ENCODE measurements at places on chromosomes 3 and 15. TPM values are rescaled to one million over a fixed set of nuclear protein-coding genes. Genes with fewer than 3 reads are reported as not detected.

Gene SKOR1
- 0.71 TPM for total RNA-seq

Gene ZNF385D
- total RNA-seq = not detected

Gene AADACL2
- total RNA-seq = not detected

Gene CD96
- 375 TPM for total RNA-seq

Gene TGFBR2
- total RNA-seq = 92.2 TPM

Gene SYNM
- 6.7 TPM for total RNA-seq

Gene LRRC57
- 24.5 TPM for total RNA-seq

Gene GOLGA6D
- total RNA-seq = not detected

- peaks cover 9% of the 10 kb centered on the region for H3K4me1 ChIP-seq
- no peak for DNase-seq
- H3K27ac ChIP-seq = no peak overlapping the region
- H3K27me3 ChIP-seq = no peaks in the 10 kb centered on the region
- peak overlapping the region; percentile 21 for H3K4me3 ChIP-seq
Observed at GRCh38 chr3:189570916-189571315, 60.3 kb upstream of the TP63 start.

- no peak overlapping the region for H3K27ac ChIP-seq
- H3K4me3 ChIP-seq = no peak overlapping the region
- DNase-seq = no peak
- peaks cover 3% of the 10 kb centered on the region for H3K36me3 ChIP-seq
- peaks cover 15% of the 10 kb centered on the region for H3K27me3 ChIP-seq
Observed at GRCh38 chr3:172746475-172746874, 4.1 kb upstream of the ECT2 start.

DNA sequence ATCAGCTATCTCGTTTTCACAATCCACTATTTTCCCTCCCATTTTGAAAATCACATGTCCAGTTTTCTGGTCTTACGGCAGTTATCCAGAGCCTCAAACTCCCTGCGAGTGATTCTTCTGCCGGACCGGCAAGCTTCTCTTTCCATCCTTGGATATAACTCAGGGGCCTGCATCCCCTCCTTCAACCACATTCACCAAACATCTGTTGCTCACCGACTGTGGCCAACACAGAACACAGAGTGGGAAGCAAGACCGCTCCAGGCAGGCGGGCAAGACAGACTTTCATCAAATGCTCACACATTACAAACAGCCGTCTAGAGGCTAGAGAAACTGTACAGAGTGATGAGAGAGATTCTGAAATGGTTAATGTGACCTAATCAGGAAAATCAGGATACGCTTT lies 7.6 kb upstream of the SLC12A8 start:
- no peak for DNase-seq
- peaks cover 3% of the 10 kb centered on the region for H3K36me3 ChIP-seq
- no peak overlapping the region for H3K27ac ChIP-seq
- H3K4me3 ChIP-seq = no peak overlapping the region

GRCh38 chr3:169103951-169104941 lies 559.3 kb downstream of the MECOM start:
- no peaks in the 10 kb centered on the region for H3K36me3 ChIP-seq
- H3K4me3 ChIP-seq = no peak overlapping the region
- no peak overlapping the region for H3K27ac ChIP-seq
- DNase-seq = no peak
- H3K4me1 ChIP-seq = no peaks in the 10 kb centered on the region

DNA sequence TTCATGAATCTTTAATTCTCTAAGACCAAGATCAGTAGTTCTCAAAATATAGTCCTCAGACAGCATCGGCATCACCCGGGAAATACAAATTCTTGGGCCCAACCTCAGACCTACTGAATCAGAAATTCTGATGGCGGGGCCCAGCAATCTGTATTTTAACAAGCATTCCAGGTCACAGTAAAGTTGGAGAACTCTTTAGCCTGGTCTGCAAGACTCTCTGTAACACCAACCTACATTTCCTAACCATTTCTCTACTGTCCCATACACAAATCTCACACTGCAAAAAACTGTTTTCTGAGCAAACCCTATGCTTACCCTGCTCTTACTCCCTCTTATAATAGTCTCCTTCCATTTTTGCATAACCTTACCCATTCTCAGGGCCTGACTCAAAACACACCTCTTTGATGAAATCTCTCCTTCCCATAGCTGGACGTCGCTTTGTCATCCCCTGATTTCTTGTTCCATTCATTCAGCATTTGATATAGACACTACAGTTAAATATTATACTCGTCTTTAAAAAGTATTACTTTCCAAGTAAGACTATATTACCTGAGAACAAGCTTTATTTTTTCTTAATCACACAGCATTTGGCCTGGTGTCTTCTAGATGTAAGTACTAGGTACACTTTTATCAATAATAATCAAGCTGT lies 83.3 kb upstream of the MYO5C start:
- H3K4me1 ChIP-seq = peaks cover 2% of the 10 kb centered on the region
- H3K27ac ChIP-seq = no peak overlapping the region
- H3K27me3 ChIP-seq = no peaks in the 10 kb centered on the region
- no peak for DNase-seq
- H3K4me3 ChIP-seq = no peak overlapping the region

- DNase-seq = no peak
- no peak overlapping the region for H3K27ac ChIP-seq
- no peaks in the 10 kb centered on the region for H3K36me3 ChIP-seq
- H3K4me3 ChIP-seq = no peak overlapping the region
- no peaks in the 10 kb centered on the region for H3K4me1 ChIP-seq
- no peaks in the 10 kb centered on the region for H3K27me3 ChIP-seq
Observed at GRCh38 chr3:63022114-63022513, 146.9 kb upstream of the CADPS start.

GRCh38 chr3:134404366-134404885 lies 30.2 kb upstream of the AMOTL2 start:
- no peak overlapping the region for H3K27ac ChIP-seq
- H3K27me3 ChIP-seq = peaks cover 63% of the 10 kb centered on the region
- no peak for DNase-seq
- no peaks in the 10 kb centered on the region for H3K36me3 ChIP-seq
- no peak overlapping the region for H3K4me3 ChIP-seq
- no peaks in the 10 kb centered on the region for H3K4me1 ChIP-seq

- peak overlapping the region; percentile 68 for H3K27ac ChIP-seq
- no peaks in the 10 kb centered on the region for H3K36me3 ChIP-seq
- DNase-seq = no peak
- H3K27me3 ChIP-seq = peaks cover 3% of the 10 kb centered on the region
Observed at GRCh38 chr15:66655511-66655910, 46.5 kb upstream of the SMAD6 start.

GRCh38 chr3:193822492-193823212 lies 229.6 kb downstream of the OPA1 start:
- no peak for DNase-seq
- no peaks in the 10 kb centered on the region for H3K4me1 ChIP-seq
- H3K36me3 ChIP-seq = no peaks in the 10 kb centered on the region

DNA sequence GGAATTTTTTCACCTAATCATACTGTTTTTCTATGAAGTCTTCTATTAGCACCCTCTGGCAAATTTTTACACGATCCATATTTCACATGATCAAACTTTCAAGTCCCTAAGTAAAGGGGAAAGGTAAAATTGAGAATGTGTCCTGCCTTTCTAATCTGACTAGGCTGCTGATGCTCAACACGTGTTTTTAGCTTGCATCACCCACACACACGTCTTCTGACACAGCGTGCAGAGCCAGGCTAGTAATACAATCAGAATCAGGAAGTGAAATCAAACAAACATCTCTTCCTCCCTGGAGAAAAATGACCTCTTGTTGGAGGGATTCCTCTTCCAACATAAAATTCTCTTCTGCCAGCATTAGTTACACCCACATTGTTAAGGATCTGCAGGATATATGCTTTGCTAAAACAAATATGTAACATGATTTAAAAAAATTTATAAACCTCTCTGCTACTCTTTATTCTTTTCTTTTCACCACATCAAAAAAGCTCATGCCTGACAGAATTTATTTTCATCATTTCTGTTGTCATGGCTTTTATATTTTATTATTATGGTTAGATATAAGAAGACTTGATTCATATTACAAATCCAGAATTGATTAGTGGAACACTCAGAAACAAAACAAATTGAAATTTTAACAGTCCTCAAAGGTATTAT lies 122.4 kb downstream of the RAP2B start:
- peak overlapping the region; percentile 15 for H3K4me3 ChIP-seq
- peak overlapping the region; percentile 75 for H3K27ac ChIP-seq
- DNase-seq = no peak
- peaks cover 22% of the 10 kb centered on the region for H3K4me1 ChIP-seq
- H3K36me3 ChIP-seq = no peaks in the 10 kb centered on the region
- no peaks in the 10 kb centered on the region for H3K27me3 ChIP-seq

DNA sequence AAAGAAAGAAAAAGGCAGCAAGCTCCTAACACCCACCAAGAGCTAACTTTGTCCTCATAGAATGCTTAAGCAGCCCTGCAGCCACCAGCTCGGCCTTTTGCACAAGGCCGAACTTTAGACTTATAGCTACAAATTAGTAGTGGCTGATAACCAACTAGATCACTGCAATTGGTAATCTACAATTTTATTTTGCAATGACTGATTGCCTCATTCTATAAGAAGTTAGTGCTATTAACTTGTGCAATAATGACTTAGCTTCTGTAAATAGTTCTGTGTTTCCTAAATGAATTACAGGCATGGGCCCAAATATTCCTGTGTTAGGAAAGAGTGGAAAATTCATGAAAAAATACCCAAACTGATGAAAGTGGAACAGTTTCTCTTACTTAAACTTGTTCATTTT lies 284.8 kb upstream of the CFAP20DC start:
- no peak overlapping the region for H3K27ac ChIP-seq
- no peaks in the 10 kb centered on the region for H3K27me3 ChIP-seq
- H3K36me3 ChIP-seq = no peaks in the 10 kb centered on the region
- DNase-seq = no peak

- no peaks in the 10 kb centered on the region for H3K36me3 ChIP-seq
- no peak for DNase-seq
- H3K4me3 ChIP-seq = no peak overlapping the region
- peaks cover 4% of the 10 kb centered on the region for H3K4me1 ChIP-seq
- no peak overlapping the region for H3K27ac ChIP-seq
- H3K27me3 ChIP-seq = peaks cover 9% of the 10 kb centered on the region
Observed at GRCh38 chr3:136804141-136804540, 14.8 kb upstream of the SLC35G2 start.

DNA sequence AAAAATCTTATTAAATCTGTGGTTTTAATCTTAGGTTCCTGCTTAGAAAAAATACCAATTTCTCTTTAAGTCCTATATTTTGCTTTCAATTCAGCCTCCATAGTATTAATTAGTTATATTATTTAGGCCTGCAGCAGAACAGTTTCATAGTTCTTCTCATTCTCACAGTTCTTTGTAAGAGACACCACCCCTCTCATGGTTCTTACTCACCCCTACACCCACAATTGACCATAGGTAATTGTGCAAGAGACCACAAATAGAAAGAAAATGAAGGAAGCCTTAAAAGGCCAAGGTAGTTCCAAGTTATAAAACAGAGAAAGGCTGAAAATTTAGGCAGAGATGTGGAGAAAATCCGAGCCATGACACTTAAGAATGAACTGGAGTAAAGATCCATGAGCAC lies 415.3 kb downstream of the TIGIT start:
- no peaks in the 10 kb centered on the region for H3K27me3 ChIP-seq
- peaks cover 4% of the 10 kb centered on the region for H3K4me1 ChIP-seq
- DNase-seq = no peak
- no peak overlapping the region for H3K4me3 ChIP-seq
- H3K36me3 ChIP-seq = peaks cover 2% of the 10 kb centered on the region

DNA sequence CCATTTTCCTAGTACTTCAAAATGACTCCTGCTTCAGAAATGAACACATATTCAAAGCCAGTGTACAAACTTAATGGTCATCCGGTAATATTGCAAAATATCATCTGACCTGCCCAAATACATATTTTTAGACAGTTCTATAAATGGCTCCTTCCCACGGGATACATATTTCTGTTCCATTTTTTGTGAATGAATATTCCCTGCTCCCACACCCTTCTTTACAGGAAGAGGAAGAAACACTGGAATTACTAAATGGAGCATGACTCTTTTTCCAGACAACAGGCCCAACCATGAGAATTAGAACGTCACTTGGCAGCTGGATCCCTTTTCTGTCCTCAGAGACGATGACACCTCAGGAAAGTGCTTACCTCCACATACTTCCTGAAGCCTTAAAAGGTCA lies 38.0 kb upstream of the CBLB start:
- H3K4me1 ChIP-seq = peaks cover 7% of the 10 kb centered on the region
- no peak for DNase-seq
- no peak overlapping the region for H3K27ac ChIP-seq
- peaks cover 9% of the 10 kb centered on the region for H3K36me3 ChIP-seq
- no peak overlapping the region for H3K4me3 ChIP-seq

- no peaks in the 10 kb centered on the region for H3K4me1 ChIP-seq
- H3K27ac ChIP-seq = no peak overlapping the region
- no peak for DNase-seq
- no peak overlapping the region for H3K4me3 ChIP-seq
Observed at GRCh38 chr15:92149029-92149428, 244.7 kb upstream of the ST8SIA2 start.

DNA sequence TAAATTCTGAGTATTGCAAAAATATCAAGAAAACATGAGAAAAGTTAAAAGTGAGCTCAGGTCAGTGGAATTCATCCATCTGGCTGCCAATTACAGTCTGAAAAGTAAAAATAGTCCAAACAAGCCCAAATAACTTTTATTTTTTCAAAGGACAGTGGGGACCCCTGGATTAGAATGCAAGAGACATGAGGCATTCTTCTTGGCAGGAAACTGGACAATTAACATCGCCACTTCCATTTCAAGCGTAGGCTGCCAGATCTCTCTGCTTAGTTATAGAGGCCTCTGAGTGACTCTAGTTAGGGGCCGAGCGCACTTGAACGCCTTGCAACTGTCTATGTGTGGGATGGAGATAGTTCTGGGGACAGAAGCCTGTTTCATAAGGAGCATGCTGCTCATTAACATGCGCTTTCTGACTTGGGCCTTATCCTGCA lies 189.1 kb downstream of the GHSR start:
- H3K4me3 ChIP-seq = no peak overlapping the region
- H3K4me1 ChIP-seq = peaks cover 3% of the 10 kb centered on the region
- H3K27me3 ChIP-seq = no peaks in the 10 kb centered on the region

DNA sequence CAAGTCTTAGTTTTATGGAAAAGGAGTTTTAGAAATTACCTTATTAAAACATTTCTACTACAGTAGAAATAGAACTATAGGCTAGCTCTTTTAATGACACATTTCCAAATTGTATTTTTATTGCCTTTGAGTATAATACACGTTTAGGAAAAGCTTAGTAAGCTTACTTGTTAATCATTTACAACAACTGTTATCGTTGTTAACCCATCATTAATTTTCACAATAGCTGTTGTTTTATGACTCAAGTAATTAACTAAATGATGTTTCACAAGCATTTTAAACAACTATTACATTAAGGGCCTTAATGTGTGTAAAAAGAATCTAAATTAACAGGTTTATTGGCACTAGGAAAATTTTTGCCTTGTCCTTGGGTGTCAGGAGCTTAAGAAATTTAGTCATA lies 120.5 kb upstream of the THRB start:
- no peak overlapping the region for H3K4me3 ChIP-seq
- no peaks in the 10 kb centered on the region for H3K4me1 ChIP-seq
- peaks cover 2% of the 10 kb centered on the region for H3K27me3 ChIP-seq

GRCh38 chr3:120879411-120879810 lies 28.6 kb upstream of the STXBP5L start:
- no peak overlapping the region for H3K27ac ChIP-seq
- H3K36me3 ChIP-seq = no peaks in the 10 kb centered on the region
- DNase-seq = no peak
- H3K4me1 ChIP-seq = no peaks in the 10 kb centered on the region
- no peaks in the 10 kb centered on the region for H3K27me3 ChIP-seq

- H3K36me3 ChIP-seq = peaks cover 20% of the 10 kb centered on the region
- no peak overlapping the region for H3K4me3 ChIP-seq
- H3K27ac ChIP-seq = peak overlapping the region; percentile 5
- peaks cover 47% of the 10 kb centered on the region for H3K4me1 ChIP-seq
Observed at GRCh38 chr15:52559575-52559974, 9.3 kb downstream of the ARPP19 start.

All from activated naive CD8-positive, alpha-beta T cell treated with anti-CD3 and anti-CD28 coated beads, Interleukin-2, amount 10 ng/mL, durations not matched to agents 7 days and 5 days (primary cell).